CD8-positive, alpha-beta memory T cell (primary cell): ENCODE measurements at places on chromosomes 16 and 17.

DNA sequence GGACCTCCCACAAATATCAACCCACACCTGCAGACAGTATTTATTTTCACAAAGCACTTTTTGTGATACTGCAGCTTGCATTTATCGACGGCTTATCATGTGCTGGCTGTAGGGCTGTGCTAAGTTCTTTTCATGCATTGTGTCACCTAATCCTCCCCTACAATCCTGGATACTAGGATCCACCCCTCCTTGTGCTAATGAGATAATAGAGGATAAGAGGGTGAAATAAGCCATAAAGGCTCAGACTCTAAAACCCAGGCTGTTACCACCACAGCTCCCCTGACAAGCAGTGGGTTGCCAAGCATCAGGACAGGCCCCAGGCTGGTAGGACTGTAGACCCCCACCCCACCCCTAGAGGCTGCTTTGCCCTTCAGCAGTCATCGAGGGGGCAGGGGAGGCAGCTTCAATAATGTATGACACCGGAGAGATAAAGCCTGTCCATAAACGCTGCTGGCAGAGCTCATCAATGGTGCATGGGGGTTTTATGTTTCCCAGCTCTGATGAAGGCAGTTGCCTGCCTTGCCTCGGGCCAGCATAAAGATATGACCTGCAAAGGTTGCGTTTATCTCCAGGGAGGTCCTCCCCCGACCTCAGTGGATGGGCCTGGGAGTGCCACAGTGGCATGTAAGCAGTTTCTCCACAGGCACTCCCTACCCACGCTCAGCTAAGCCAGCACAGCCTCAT, 73.9 kb upstream of the C16orf82 start:
- DNase-seq, result no peak

DNA sequence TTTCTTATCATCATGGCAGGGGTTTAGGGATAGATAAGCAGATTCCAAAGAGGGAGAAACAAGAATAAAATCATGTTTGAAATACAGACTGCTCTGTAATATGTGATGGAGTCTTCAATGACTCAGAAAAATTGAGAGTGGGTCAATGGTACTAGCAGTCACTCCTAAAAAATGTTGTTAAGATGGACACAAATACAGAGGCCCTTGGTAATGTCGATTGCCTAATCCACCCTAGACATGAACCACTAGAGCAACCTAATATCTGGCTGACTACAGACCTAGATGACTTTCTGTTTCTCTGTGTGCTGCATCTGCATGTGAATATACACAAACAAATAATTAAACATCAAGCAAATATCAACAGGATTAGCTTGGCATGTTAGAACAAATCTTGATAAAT, 135.8 kb downstream of the CDH8 start:
- DNase-seq, result no peak

DNA sequence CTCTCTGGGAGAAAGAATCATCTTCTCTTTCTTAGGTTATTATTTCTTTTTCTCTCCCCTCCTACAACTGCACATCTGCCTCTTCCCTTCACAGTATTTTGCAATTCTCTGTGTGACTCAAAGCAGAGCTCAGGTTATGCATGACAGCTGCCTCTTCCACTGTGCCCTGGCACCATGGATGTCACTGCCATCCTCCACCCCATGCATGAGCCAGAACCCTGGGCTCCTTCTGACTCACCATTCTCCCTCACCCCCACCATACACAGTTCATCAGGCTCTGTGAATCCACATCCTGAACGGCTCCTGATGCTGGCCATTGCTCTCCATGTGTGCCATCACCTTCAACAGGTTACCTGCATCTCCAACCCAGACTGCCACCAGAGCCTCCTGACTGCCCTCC, 23.9 kb downstream of the CA10 start:
- no peak for DNase-seq

DNA sequence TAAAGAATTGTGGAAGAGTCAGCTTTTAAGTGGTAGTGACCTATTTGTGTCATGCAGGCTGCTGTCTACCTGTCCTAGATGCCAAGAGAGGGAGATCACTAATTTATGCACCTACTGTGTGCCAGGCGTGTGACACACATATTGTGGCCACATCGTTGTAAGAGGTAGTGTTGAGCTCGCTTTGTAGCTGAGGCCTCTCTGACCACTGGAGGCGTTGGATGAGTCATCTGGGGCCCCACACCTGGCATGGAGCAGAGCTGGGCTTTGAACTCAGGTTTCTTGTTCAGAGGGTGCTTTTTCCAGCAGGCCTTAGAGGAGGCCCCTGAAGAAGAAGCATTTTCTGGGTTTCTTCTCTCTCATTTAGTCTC, 52.3 kb upstream of the LGALS9 start:
- DNase-seq, result no peak

DNA sequence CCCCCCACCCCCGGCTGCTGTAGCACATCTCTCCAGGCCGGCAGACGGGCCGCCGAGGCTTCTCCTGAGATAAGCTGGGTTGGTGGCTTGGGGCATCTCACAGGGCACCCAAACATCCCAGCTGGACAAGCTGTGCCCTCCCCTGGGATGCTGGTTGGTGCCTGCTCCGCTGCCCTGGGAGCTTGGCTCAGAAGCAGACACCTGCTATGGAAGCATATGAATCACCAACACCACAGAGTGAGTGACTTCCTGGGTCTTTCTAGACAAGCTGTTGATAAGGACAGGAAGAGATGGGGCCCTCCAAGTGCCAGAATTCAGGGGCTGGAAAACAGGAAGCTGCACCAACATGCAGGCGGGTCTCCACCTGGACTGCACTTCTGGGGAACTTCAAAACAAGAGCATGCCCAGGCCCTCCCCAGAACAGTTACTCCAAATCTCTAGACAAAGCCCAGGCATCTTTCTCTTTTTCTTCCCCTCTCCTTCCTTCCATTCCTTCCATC, 13.7 kb downstream of the C16orf95 start:
- no peak for DNase-seq

DNA sequence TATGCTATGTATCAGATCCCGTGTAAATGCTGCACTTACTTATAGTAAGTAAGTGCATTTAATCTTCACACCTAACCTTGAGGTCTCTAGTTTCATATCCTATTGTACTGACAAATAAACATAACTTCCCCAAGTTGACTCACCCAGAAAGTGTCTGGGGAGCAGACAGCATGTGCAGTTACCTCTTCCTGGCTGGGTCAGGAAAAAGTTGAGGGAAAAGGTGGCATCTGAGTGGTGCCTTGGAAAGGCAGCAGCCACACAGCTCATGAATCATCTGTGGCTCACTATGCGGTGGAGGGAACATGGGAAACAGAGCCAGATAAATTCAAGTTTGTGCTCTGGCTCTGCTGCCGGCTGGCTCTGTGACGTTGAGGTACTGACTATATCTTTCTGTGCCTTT, 382.0 kb upstream of the DYNLRB2 start:
- no peak for DNase-seq
